ENCODE measurements at places on chromosomes 2 and 18. TPM values are rescaled to one million over a fixed set of nuclear protein-coding genes. Genes with fewer than 3 reads are reported as not detected.
A peak's percentile ranks its signal among the peaks of the same experiment; 100 is the strongest.

- H3K27ac ChIP-seq: no peak overlapping the region
- 0 out of 2 replicates have a peak, but pooled peaks cover 5% of the 10 kb centered on the region for H3K36me3 ChIP-seq
- DNase-seq: no peak
- H3K4me3 ChIP-seq: no peak overlapping the region
- no peaks in the 10 kb centered on the region for H3K27me3 ChIP-seq
- no peaks in the 10 kb centered on the region for H3K4me1 ChIP-seq
Measured at GRCh38 chr2:233476651-233477547, 89.7 kb downstream of the USP40 start.

GRCh38 chr18:22021701-22022100 lies 147.7 kb upstream of the GATA6 start:
- H3K36me3 ChIP-seq: no peaks in the 10 kb centered on the region
- H3K4me1 ChIP-seq: no peaks in the 10 kb centered on the region
- H3K4me3 ChIP-seq: no peak overlapping the region
- H3K27ac ChIP-seq: no peak overlapping the region
- no peak for DNase-seq
- no peaks in the 10 kb centered on the region for H3K27me3 ChIP-seq

- H3K4me1 ChIP-seq: peaks cover 3% of the 10 kb centered on the region
- H3K36me3 ChIP-seq: no peaks in the 10 kb centered on the region
- no peak overlapping the region for H3K27ac ChIP-seq
- H3K4me3 ChIP-seq: no peak overlapping the region
- no peak for DNase-seq
Measured at GRCh38 chr2:12722447-12723316, 5.9 kb downstream of the TRIB2 start.

DNA sequence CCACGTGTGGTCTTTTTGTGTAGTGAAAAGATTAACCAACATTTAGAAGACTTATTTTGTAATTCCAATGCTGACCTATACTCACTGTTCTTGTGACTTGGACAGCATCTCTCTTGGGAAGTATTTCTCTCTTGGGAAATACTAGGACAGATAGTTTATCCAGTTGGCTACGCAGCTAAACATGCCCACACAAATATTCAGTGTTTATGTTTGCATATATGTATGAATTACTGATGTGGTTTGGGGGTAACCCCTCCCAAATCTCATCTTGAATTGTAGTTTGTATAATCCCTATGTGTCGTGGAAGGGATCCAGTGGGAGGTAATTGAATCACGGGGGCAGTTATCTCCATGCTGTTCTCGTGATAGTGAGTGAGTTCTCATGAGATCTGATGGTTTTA lies 2062.3 kb upstream of the CELF4 start:
- H3K4me3 ChIP-seq: no peak overlapping the region
- no peaks in the 10 kb centered on the region for H3K27me3 ChIP-seq
- no peaks in the 10 kb centered on the region for H3K4me1 ChIP-seq
- no peaks in the 10 kb centered on the region for H3K36me3 ChIP-seq
- no peak for DNase-seq
- no peak overlapping the region for H3K27ac ChIP-seq

GRCh38 chr2:110883406-110883805 lies 151.0 kb downstream of the ACOXL start:
- no peaks in the 10 kb centered on the region for H3K27me3 ChIP-seq
- no peak overlapping the region for H3K27ac ChIP-seq
- H3K4me3 ChIP-seq: no peak overlapping the region
- no peaks in the 10 kb centered on the region for H3K4me1 ChIP-seq

DNA sequence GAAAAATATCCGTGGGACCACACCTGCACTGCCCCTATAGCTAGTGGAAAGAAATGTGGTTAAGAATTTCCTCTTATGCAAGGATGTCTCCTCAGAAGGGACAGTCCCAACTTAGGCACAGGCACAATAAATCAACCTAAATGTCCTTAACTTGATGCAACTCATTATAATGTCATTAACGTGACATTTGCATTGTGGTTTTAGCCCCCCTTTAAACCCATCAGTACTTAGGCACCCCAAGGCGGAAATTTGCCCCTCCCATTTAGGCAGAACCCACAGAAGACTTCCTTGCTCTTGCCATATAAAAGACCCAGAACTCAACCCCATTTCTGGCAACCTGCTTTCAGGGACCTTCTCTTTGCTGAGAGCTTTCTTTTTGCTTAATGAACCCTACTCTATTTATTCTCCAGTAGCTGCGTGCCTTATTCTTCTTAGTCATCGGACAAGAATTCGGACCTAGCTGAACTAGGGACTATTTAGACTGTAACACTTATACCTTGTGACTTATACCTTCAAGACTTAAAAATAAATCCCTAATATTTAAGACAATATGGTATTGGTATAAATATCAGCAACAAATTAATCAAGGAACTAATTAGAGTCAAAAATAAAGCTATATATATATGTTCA lies 1281.6 kb upstream of the TMEFF2 start:
- no peaks in the 10 kb centered on the region for H3K4me1 ChIP-seq
- H3K36me3 ChIP-seq: no peaks in the 10 kb centered on the region
- no peak overlapping the region for H3K27ac ChIP-seq
- DNase-seq: no peak
- no peaks in the 10 kb centered on the region for H3K27me3 ChIP-seq

- H3K36me3 ChIP-seq: no peaks in the 10 kb centered on the region
- no peak overlapping the region for H3K4me3 ChIP-seq
- no peak for DNase-seq
- no peak overlapping the region for H3K27ac ChIP-seq
Measured at GRCh38 chr2:240623531-240624010, 1.7 kb upstream of the GPR35 start.

- H3K36me3 ChIP-seq: peaks cover 11% of the 10 kb centered on the region
- H3K4me3 ChIP-seq: no peak overlapping the region
- H3K27ac ChIP-seq: no peak overlapping the region
- H3K27me3 ChIP-seq: no peaks in the 10 kb centered on the region
- H3K4me1 ChIP-seq: no peaks in the 10 kb centered on the region
Measured at GRCh38 chr2:11773111-11773510, 26.7 kb downstream of the LPIN1 start.

- no peaks in the 10 kb centered on the region for H3K36me3 ChIP-seq
- no peak for DNase-seq
- no peaks in the 10 kb centered on the region for H3K27me3 ChIP-seq
- H3K4me3 ChIP-seq: no peak overlapping the region
- H3K27ac ChIP-seq: no peak overlapping the region
Measured at GRCh38 chr2:130966149-130966774, 127.0 kb downstream of the FAM168B start.

DNA sequence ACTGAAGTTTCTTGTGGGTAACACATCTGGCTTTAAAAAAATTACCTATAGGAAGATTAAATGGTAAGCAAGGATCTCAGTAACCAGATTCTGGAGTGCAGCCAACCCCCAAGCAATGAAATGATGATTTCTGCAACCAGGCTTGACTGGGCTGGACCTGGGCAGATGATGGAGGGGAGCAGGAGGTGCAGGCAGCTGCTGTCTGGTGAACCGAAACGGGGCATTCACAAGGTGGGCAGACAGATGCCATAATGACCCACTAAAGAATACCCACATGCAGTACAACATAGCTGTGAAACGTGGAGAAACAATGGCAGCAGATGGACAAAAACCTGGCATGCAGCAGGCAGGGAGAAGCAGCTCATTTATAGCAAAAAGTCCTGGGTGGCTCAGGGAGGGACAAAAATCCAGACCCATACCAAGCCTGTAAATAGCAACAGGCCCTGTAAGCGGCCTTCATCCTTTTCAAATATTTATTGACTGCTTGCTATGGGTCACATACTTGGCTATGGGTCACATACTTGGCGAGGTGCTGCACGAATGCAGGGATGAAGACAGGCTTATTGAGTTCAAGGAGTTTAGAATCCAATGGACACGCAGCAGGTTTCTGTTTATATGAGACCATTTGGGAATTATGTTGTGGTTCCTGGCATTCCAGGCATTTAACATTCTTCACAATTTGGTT lies 244.7 kb downstream of the HRH4 start:
- no peak for DNase-seq
- H3K36me3 ChIP-seq: no peaks in the 10 kb centered on the region
- no peak overlapping the region for H3K27ac ChIP-seq
- H3K4me3 ChIP-seq: no peak overlapping the region

DNA sequence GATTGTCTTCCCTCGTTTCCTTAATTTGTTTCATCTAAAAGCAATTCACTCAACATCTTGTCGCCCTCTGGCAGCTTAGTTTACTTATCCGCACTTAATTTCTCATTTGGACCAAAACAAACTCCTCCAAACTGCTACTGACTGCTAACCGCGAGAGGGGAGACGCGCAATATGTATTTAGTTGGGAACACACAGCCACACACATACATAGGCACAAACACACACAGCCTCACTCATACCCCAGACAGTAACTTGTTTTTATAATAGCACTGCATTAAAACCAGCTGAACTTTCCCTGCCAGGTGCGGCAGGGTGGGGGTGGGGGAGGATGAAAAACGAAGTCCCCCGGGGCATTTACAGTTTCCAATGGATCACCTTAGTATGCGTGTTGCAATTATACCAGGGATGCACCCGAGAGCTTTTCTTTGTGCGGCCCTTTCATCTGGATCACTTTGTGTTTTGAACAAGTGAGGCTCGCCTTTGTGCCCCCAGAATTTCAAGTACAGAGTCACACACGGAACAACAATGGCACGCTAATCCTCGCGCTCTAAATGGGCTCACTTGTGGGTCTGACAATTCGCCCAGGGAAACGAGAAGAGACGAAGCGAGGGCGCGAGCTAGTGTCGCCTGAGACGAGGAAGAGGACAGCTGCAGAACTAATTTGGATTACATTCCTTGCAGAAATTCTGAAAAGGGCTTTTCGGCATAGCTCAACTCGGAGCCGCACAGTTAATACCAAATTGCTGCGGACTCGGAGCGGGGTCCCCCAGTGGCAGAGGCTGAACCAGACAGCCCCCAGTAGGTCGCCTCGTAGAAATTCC lies 2.4 kb downstream of the ERBB4 start:
- DNase-seq: no peak
- H3K36me3 ChIP-seq: no peaks in the 10 kb centered on the region
- no peak overlapping the region for H3K27ac ChIP-seq
- no peaks in the 10 kb centered on the region for H3K4me1 ChIP-seq
- H3K4me3 ChIP-seq: no peak overlapping the region

GRCh38 chr2:113672326-113672932 lies 45.4 kb downstream of the RABL2A start:
- no peaks in the 10 kb centered on the region for H3K36me3 ChIP-seq
- no peak for DNase-seq
- H3K27ac ChIP-seq: no peak overlapping the region
- no peak overlapping the region for H3K4me3 ChIP-seq

- H3K27ac ChIP-seq: no peak overlapping the region
- no peaks in the 10 kb centered on the region for H3K4me1 ChIP-seq
- H3K36me3 ChIP-seq: no peaks in the 10 kb centered on the region
Measured at GRCh38 chr2:131015764-131016163, 77.5 kb downstream of the FAM168B start.

- no peak overlapping the region for H3K27ac ChIP-seq
- DNase-seq: no peak
- no peaks in the 10 kb centered on the region for H3K4me1 ChIP-seq
- H3K36me3 ChIP-seq: no peaks in the 10 kb centered on the region
Measured at GRCh38 chr2:199366406-199366805, 91.3 kb downstream of the SATB2 start.

DNA sequence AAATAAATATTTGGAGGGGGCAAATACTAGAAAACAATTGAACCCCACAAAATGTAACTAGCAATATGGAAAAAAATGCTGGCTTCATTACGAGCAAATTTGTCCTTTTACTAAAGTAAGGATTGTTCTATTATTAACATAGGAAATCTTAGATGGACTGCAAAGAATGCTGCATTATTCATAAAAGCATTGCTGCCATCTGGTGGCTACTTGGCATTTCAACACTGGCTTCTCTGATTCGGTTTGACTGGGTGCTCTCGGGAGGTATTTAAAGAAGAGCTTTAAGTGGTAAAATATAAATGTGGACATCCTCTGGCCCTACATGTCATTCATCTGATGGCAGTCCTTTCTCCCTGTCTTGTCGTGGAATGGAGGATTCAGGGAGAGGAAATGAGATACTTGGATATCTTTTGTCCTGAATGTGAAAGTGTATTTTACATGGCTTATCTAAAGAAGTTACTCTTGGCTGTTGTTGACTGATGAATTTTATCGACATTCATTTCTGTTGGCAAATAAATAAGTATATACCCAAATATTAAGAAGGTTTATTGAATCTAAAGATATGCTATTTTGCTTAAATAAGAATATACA lies 130.2 kb downstream of the ARHGAP15 start:
- no peaks in the 10 kb centered on the region for H3K4me1 ChIP-seq
- peak; percentile 51 for DNase-seq

- no peaks in the 10 kb centered on the region for H3K36me3 ChIP-seq
- H3K4me1 ChIP-seq: no peaks in the 10 kb centered on the region
- no peaks in the 10 kb centered on the region for H3K27me3 ChIP-seq
- no peak for DNase-seq
Measured at GRCh38 chr2:42098571-42099437, 51.0 kb downstream of the PKDCC start.

DNA sequence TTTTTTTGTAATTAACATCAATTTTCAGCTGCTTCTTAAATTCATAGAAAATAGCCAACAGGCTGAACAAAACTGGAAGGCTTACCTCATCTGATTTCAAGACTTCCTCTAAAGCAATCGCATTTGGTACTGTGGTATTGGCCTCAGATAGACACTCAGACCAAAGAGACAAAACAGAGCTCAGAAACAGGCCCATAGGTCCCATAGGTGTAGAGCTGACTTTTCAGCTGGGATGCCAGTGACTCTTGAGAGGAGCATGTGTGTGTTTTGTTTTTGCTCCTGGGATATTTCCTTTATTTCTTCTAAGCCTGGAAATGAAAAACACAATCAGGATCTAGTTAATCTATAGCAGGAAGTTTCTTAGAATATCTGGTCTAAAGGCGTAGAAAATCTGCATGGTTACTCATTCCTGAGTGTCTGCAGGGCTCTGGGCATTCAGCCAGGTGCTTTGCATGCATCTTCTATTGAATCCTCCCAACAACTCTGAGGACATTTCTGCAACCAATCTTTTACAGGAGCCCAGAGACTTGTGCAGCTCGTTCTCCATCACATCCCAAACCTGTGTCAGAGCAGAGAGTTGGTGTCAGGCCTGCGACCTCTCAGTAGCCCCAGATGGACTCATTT lies 190.8 kb downstream of the RTP5 start:
- H3K4me1 ChIP-seq: no peaks in the 10 kb centered on the region
- no peak for DNase-seq
- H3K27ac ChIP-seq: no peak overlapping the region
- no peak overlapping the region for H3K4me3 ChIP-seq

The M1AP gene
- 28.2 TPM for total RNA-seq

The GNAL gene
- total RNA-seq: 4.6 TPM

The POU3F3 gene
- not detected for total RNA-seq

The TDRD15 gene
- not detected for total RNA-seq

The POTEC gene
- not detected for total RNA-seq

The C2orf92 gene
- 3.0 TPM for total RNA-seq

The NLRC4 gene
- total RNA-seq: not detected

The LOXHD1 gene
- not detected for total RNA-seq

The ZNF2 gene
- total RNA-seq: 3.4 TPM
